ENCODE measurements at places on chromosomes 4 and X.

GRCh38 chrX:134963041-134963440 is 27.8 kb upstream of the SMIM10 start:
- no peak for DNase-seq

DNA sequence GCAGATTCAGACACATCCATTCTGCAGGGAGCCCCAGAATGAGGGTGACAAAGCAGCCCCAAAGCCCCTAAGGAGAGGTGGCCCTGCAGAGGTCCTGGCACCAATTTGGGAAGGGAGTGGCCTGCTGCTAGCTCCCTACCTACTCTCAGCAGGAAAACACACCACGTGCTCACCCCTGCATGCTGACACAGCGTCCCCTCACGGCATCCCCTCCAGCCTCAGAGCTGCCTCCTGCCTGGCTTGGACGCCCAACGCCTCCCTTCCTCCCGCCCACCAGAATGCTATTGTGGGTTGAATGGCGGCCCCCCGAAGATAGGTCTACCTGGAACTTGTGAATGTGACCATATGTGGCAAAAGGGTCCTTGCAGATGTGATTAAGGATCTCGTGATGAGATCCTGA is 28.8 kb downstream of the ZFYVE28 start:
- no peak for DNase-seq

- DNase-seq: no peak
Measured at GRCh38 chr4:17981063-17981462, 40.5 kb downstream of the LCORL start.

GRCh38 chrX:71282514-71283402 is 677 bp upstream of the NONO start:
- no peak for DNase-seq

DNA sequence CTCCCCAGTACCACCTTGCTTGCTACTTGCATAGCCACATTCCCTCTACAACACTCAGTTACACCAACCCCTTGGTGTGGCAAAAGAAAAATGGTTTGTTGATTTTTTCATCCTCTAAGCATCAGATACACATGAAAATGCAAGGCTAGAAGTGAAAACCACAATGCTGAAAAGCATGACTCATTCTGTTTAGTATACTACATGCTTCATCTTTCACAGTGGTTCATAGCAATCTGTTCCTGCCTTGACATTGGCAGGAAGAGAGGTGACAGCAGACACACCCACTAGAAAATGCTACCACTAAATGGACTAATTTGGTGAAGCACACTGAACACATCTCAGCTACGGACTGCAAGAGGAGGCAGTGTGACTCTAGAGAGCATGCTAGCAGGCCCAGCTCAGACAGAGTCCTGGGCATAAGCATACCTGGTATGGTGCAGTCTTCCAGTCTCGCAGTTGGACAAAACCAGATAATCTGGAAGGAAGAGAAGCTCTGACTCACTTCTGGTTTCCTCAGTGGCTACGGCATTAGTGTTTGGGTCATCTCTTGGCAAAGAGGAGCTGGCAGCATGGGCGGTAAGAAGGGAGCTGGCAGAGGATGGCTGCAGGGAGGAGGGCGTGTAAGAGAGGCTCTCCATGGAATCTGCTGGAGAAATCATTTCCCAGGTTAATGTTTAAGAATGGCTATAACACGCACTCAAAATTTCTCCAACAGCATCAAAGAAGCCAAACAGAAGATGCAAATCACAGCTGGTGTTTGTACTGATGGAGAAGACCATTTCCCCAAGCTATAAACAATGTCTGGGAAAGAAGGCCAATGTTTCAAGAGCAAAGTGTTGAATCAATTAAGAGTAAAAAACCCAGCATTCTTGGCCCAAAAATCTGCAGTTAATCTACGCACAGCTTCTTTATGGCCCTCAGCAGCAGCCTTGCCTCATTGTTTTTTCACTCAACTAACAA is 37.8 kb downstream of the GAB3 start:
- DNase-seq: no peak

GRCh38 chr4:26141051-26141721 is 179.6 kb upstream of the RBPJ start:
- no peak for DNase-seq

- DNase-seq: no peak
Measured at GRCh38 chrX:111854556-111855490, 21.2 kb upstream of the TRPC5OS start.

GRCh38 chrX:9622128-9622527 is 143.5 kb downstream of the GPR143 start:
- DNase-seq: no peak

- no peak for DNase-seq
Measured at GRCh38 chr4:128256539-128256938, 31.1 kb downstream of the PGRMC2 start.

GRCh38 chr4:7830747-7831146 is 108.9 kb downstream of the AFAP1 start:
- no peak for DNase-seq
